ENCODE measurements at places on chromosomes 6 and 20. TPM values are rescaled to one million over a fixed set of nuclear protein-coding genes. Genes with fewer than 3 reads are reported as not detected.

DNA sequence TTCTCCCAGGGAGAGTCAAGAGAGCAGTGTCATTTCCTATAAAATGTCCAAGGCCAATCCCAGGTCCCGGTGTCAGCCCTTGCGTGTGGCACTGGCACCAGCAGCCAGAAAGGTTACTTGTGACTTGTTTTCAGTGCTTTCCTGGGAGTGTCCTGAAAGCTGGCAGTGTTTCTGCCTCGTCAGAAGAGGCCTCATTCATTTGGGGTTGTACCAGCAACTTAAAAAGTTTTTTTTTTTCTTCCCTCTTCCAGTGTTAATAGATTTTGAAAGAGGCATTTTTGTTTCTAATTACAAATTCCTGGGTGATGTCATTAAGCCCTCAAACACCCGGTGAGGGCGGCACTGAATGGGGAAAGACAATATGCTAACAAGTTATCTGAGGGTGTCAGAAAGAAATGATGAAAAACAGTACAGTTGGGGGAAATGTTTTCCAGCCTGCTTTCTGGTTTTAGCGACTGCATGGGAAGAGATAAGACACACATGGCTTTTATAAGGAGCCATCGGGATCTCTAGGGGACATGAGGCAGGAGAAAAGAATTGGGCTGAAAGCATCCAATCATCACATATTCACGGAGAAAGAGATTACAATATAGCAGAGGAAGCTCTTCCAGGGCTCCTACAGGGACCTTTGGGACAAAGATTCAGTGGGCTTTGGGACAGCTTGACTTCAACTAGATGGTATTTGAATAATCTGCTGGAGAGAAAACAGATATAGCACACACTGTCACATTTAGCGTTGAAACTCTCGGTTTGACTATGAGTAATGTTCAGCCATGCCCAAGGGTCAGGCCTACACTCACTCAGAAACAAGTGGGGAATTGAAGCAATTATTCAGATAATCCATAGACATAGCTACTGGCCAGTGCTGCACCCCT lies 153.0 kb downstream of the BCAS1 start:
- DNase-seq: no peak

TAB2 gene
- total RNA-seq: 98.8 TPM

DNA sequence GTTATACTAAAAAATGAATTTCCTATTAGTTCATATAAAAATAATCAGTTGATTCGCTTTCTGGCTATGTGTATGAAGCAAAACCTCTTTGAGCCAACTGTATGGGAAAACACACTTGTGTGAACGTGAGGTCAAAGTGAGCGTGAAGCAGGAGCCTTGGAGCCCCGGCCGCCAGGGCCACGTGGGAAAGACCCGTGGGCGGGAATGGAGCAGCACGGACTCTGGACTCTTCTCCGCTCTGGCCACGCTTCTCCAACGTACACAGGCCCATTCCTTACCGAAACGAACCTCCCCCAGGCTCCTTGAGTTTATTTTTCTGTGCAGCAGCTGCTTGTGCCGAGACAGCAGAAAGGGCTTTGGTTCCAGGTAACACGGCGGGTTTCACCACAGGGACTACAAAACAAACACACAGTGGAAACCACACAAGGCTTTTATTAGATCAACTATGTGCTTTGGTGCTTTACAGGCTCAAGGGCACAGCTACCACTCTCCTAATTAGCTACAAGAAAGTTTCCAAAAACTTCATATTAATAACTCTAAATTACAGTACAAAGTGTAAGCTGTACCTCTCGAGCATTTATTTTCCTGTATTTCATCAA lies 62.7 kb downstream of the TAF4 start:
- no peak for DNase-seq

MATN4 gene
- 0.22 TPM for total RNA-seq

DNA sequence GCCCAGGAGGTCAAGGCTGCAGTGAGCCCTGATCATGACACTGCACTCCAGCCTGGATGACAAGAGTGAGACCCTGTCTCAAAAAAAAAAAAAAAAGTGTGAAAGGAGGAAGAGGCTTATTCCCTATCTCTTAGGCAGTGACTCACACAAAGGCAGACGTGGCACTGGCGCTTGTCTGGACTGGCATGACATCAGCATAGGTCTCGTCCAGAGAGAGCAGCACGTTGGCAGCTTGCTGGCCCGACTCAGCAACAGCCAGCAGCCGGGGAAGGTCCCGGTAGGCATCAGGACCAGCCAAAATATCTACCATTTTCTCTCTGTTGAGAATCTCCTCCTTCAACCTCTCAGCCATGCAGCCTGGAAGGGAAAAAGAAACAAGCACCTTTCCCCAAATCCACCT lies 14.1 kb downstream of the CDK5RAP1 start:
- no peak for DNase-seq

ZNF343 gene
- total RNA-seq: 16.3 TPM

RFX6 gene
- not detected for total RNA-seq

GRCh38 chr6:167760979-167761793 lies 65.5 kb upstream of the AFDN start:
- peak; percentile 88 for DNase-seq

- no peak for DNase-seq
Observed at GRCh38 chr6:16764188-16764950, 3.1 kb upstream of the ATXN1 start.

DNA sequence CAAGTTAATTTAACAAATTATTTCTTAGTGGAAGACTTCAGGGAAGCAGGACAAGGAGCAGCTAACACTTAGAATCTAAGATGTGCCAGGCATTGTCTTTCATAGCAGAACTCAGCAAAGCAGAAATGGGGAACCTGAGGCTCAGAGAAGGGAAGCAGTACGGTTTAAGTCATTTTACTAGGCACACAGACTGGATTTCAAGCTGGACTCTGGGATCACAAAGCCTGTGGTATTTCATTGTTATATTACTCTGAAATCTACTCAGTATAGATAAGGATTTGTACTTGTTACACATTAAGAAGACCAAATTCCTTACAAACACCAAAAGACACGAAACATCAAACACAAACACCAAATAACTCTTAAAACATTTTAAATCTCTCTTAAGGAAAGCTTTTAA lies 199.6 kb downstream of the ISM1 start:
- no peak for DNase-seq

- no peak for DNase-seq
Observed at GRCh38 chr20:14299831-14300230, 37.6 kb downstream of the FLRT3 start.

SLC18B1 gene
- 6.8 TPM for total RNA-seq

COL20A1 gene
- 0.22 TPM for total RNA-seq

DNA sequence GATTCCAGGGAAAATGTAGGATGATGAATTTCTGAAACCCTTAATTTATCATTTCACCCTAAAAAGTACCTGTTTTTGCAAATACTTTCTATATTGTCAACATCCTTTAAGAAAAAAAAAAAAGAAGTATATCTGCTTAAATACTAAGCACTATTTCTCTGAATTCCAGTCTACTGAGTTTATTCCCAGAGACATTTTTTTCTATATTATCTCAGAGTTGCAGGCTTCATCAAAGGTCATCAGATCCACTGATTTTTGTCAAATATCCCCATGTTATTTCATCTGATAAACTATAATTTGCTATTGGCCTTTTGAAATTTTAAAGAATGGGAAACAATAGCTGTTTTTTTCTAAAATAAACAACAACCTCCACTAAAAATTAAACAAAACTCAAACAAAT lies 357.6 kb upstream of the ID4 start:
- no peak for DNase-seq

- no peak for DNase-seq
Observed at GRCh38 chr6:56329271-56330050, 82.1 kb upstream of the COL21A1 start.

DNA sequence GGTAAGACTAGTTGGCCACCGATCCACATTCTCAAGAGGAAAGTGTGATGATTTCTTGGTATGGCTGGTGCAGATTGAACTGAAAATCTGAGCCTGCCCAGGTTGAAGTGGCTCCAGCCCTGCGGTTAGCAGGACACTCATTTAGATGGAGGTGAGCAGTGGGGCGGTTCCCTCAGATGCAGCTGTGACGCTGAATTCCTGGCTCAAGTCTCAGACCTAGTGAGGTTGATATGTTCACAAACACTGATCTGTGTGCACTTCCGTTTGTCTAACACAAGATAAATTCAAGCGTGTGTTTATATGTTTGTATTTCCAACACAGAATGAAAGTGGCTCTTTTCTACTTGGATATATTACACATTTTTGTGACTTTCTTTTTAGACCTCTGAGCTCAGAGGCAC lies 83.4 kb upstream of the FRMD1 start:
- DNase-seq: no peak

DNA sequence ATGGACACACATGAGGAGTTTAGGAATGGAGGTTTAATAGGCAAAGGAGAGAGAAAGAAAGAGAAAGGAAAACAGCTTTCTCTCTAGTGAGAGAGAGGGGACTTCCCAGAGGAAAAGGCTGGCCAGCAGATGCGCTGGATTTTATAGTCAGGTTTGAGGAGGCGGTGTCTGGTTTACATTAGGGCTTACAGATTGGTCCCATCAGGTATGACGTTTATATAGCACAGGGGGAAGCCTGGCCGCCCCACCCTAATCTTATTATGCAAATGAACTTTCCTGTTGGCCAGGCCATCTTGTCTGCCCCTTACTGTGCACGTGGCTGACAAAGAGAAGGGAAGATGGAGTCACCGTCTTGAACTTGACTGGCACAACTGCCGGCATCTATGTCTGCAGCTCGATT lies 86.6 kb upstream of the QKI start:
- no peak for DNase-seq

Measured in sciatic nerve (tissue), 2 donors.